ENCODE measurements at places on chromosomes 16 and 17.

- no peak for DNase-seq
Observed at GRCh38 chr16:64830653-64831052, 291.2 kb downstream of the CDH11 start.

- DNase-seq = no peak
Observed at GRCh38 chr17:43740541-43740940, 18.1 kb downstream of the SOST start.

- no peak for DNase-seq
Observed at GRCh38 chr17:50518384-50519023, 10.3 kb downstream of the MYCBPAP start.

- no peak for DNase-seq
Observed at GRCh38 chr16:30485818-30486436, 13.4 kb downstream of the ITGAL start.

DNA sequence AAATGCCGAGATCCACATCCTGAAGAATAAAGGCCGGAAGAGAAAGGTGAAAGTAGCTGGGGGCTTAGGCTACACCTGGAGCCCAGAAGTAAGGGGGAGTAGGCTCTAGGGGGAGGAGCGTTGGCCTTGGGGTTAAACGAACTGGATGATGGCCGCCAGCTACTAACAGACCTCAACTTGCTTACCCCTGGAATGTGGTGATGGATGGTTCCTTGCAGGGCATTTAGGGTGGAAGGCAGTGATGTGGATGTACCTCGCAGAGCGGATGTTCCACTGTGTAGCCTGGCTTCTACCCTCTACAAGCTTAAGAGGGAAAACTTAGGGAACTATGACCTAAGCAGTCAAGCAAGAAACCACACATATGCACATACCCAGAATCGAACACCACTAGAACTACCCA, 2.3 kb upstream of the MAZ start:
- DNase-seq = no peak

DNA sequence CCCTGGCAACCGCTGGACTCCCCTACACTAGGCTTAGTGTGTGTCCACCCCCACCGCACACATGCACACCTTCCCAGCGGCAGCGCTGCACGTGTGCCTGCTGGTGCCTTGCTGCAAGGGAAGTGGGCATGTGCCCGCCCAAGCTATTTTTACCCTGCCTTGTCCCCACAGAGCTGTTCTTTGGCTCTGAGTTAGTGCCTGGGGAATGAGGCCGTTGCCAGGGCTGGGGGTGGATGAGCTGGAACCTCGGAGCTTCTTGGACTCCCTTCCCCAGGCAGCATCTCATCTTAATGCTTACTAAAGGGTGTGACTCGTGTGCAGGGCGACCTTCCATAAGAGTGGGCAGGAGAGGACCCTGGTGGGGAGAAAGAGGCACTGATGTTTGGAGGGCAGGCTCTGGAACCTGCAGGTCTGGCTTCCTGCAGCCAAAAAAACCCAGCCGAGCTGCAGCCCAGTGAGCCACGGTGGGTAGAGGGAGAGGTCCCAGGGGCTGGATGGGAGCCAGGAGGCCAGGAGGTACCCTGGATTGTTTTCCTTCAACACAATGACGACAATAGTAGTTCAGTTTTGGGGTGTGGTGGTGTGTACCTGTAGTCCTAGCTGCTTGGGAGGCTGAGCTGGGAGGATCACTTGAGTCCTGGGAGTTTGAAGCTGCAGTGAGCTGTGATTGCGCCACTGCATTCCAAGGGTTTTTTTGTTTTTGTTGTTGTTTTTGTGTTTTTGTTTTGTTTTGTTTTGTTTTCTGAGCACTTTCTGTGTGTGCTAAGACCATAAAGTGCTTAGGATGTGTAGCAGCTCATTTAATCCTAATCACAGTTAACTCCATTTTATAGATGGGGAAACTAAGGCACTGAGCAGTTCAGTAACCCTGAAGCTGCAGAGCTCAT, 119.1 kb downstream of the RAB11FIP4 start:
- no peak for DNase-seq

Measured in stimulated activated CD8-positive, alpha-beta memory T cell treated with anti-CD3 and anti-CD28 coated beads, Interleukin-4, amount 100 ng/mL, for 1 hour (primary cell).